ENCODE measurements at places on chromosomes 16 and 17.

GRCh38 chr16:11136600-11136999 lies 119.4 kb downstream of the SOCS1 start:
- no peak for DNase-seq

GRCh38 chr16:89200124-89200849 lies at the start of gene SLC22A31:
TSS of gene SLC22A31 (minus strand) at chr16:89200537. CDS start at chr16:89200501, 36 bp downstream.
- DNase-seq = no peak

- no peak for DNase-seq
Measured at GRCh38 chr17:82441691-82442487, 8.7 kb downstream of the CYBC1 start.

GRCh38 chr16:56950881-56951771 lies 10.6 kb upstream of the CETP start:
- no peak for DNase-seq

Measured in anterior cingulate cortex (tissue), 58 donors.